ENCODE measurements at places on chromosomes 4 and X.

- no peak for DNase-seq
Measured at GRCh38 chr4:54224996-54225597, 4.0 kb upstream of the PDGFRA start.

GRCh38 chr4:52250154-52250553 is 199.1 kb downstream of the SPATA18 start:
- no peak for DNase-seq

DNA sequence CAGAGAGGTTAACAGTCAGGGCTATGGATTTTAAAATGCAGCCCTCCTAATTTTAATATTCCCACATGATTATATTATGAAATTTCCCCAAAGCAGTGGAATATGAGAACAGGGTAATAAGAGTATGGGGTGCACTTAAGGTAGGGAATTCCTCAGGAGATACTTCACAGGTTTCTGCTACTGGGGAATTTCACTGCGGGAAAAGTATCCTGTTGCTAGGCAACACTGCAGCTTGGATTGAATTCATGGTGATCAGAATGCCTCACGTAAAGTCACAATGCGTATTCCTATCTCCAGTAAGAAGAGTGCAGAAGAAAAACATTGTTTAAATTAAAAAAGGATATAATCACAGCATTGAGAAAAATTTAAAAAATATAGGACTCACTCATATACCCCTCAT is 398.1 kb upstream of the RPS6KA3 start:
- no peak for DNase-seq

- DNase-seq = no peak
Measured at GRCh38 chr4:159979953-159980352, 877.1 kb downstream of the RAPGEF2 start.

- DNase-seq = no peak
Measured at GRCh38 chrX:85024562-85024961, 20.9 kb downstream of the APOOL start.

DNA sequence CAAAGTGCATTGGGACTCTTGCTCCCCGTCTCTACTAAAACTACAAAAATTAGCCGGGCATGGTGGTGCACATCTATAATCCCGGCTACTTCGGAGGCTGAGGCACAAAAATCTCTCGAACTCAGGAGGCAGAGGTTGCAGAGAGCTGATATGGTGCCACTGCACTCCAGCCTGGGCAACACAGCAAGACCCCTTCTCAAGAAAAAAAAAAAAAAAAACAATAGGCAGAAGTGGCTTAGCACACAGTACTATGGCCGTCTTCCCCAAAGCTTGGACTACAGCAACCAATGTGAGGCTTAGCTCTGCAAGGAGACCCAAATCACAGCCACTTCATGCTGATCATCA is 162.8 kb upstream of the PRDX4 start:
- DNase-seq = no peak

GRCh38 chr4:127523369-127523768 is 109.4 kb upstream of the INTU start:
- DNase-seq = no peak

DNA sequence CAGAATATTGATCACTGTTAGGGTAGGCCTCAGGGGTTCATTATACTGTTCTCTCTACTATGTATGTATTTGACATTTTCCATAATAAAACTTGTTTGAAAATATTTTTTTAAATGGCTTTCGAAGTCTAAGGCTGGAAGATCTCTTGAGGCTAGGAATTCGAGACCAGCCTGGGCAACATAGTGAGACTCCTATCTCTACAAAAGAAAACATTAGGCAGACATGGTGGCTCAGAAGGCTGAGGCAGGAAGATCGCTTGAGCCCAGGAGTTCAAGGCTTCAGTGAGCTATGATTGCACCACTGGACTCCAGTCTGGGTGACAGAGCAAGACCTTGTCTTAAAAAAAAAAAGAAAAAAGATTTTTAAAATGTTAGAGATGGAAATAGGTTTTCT is 15.5 kb upstream of the TBC1D14 start:
- DNase-seq = no peak

GRCh38 chr4:187849556-187850225 is 145.9 kb upstream of the ZFP42 start:
- DNase-seq = no peak

GRCh38 chr4:183830438-183830985 is 74.6 kb upstream of the STOX2 start:
- peak; percentile 82 for DNase-seq

- DNase-seq = peak; percentile 70
Measured at GRCh38 chrX:97529536-97530200, 646.0 kb downstream of the RPA4 start.

GRCh38 chrX:116339407-116339806 is 97.0 kb upstream of the SLC6A14 start:
- no peak for DNase-seq

DNA sequence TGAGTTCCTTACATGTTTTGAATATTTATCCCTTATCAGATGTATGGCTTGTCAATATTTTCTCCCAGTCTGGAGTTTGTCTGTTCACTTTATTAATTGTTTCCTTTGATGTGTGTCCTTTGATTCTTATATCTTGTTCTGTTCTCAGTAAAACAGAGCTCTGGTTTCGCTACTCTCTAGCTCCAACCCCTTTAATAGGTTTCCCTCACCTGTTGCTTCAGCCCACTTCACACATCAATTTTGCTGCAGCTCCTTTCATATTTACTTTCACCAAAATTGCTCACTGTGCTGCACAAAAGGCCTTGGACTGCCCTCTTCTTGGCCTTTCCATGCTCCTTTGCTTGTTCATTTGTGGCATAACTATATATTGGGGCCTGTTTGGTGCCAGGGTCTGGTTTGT is 85.1 kb downstream of the CFAP299 start:
- no peak for DNase-seq

GRCh38 chr4:128354205-128354821 is 66.7 kb upstream of the PGRMC2 start:
- DNase-seq = peak; percentile 14

GRCh38 chrX:40085714-40086113 is 12.0 kb downstream of the BCOR start:
- DNase-seq = no peak

DNA sequence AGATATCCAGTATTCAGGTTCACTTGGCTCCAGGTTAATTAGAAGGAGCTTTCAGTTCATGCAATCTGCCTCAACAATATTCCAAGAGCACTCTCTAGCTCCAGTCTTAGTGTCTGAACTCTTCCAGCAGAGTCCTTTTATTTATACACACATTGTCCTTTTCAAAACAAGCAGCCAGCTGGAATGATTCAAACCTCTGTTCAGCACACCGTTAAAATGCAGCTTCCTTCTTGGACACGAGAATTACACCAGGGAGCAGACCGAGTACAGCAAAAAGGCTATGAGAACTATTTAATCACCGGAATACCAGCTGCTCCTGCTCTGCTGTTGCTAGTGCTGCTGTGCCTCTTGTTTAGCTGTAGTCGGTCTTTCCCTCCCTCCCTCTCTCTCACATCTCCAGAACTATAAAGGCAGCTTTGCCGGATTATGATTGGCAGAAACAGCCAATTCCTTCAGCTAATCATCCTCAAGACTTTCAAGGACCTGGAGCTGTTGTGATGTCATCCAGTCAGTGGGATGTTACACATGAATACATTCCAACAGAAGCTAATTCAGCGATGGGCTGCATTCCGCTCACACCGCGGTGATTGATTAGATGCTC is at the start of gene NDST4:
Gene NDST4 (minus strand): TSS at position 115 of the 601 bp plus-strand sequence. CDS start 36,584 bp downstream, outside the sequence.
- no peak for DNase-seq

DNA sequence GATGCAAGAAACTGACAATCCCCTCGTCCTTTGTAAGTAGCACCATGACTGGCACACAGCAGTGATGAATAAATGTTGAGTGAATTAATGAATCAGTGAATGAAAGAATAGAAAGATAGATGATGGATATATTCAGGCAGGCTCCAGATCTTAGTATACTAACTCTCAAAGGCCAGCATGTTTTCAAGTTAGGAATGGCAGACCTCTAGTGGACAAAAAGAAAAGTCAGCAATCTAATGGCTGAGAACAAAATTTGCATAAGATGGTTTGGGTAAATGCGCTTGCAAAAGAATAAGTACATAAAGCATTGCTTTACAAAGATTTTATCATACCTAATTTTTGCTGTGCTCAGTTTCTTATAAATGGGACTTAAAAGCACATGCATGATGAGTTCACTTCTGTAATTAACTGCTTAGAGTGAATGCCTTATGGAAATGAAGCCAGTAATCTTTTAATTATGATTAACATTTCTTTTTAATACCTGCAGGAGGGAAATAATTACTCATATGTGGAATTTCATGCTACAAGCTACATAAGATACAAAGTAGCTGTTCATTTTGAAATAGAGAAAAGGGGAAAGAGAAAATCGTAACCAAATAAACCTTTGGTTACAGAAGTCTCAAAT is 126.9 kb upstream of the GPRIN3 start:
- peak; percentile 71 for DNase-seq

- no peak for DNase-seq
Measured at GRCh38 chr4:63122955-63123354, 1286.3 kb downstream of the TECRL start.

GRCh38 chr4:95450294-95450693 is 98.5 kb downstream of the UNC5C start:
- no peak for DNase-seq

- DNase-seq = no peak
Measured at GRCh38 chr4:8939840-8940742, 68.5 kb upstream of the HMX1 start.

DNA sequence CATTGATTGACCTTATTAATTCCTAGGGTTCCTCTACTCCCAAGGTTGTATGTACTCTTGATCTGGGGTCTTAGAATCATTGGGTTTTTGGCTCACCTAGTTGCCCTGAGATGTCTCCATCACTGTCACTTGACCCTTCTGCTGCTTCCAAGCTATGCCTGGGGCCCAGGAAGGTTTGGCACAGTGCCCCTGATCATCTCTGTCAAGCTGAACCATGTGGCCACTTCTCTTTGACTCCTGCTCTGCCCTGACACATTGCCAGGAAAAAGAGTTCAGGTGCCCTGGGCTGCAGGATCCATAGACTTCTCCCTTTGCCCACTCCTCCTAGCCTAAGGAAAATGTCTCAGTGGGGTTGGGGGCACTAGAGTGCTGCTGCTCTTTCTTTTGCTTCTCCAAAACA is 3.9 kb upstream of the CHST7 start:
- DNase-seq = no peak

- DNase-seq = peak; percentile 50
Measured at GRCh38 chrX:130165181-130165702, 399 bp downstream of the AIFM1 start.

- no peak for DNase-seq
Measured at GRCh38 chrX:99095965-99096635, 1314.0 kb downstream of the PCDH19 start.

DNA sequence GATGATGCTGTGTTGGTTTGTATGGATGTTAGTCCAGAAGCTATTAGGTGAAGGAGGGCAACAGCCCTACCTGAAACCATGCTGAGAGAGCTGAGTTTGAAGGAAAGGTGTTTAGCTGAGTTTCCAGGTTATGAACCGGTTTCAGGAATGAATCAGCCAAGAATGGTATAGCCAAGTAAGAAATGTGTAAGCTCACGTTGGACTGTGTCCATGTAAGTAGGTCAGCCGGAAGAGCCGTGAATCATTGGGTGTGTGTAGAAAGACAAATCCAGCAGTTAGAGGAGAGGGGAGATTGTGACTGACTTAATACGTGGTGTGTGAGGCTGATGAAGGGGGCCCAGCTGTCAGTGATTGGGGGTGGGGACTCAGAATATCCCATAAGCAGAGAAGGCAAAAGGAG is 77.2 kb upstream of the SPIN4 start:
- no peak for DNase-seq

Data from suppressor macrophage treated with lipopolysaccharide for 1 hour (primary cell).